Effector CD8-positive, alpha-beta T cell (primary cell): ENCODE measurements at places on chromosomes 2 and 18.
A peak's percentile ranks its signal among the peaks of the same experiment; 100 is the strongest.

DNA sequence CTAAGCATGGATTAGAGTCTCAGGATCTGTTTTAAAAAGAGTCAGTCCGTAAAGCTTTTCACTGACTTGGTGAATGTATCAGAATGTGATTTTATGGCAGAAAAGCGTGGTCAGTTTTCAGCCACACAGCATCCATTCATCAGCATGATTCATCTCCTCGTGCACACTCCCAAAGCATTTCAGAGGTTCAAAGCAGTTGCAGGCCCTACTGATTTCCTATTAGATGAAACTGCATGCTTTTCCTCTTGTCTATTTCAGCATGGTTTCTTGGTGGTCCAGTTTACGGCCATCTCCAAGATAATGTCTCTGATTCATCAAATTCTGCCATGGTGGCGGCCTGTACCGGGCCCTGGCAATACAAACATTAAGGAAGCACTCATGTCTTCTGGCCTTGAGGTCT, 4.8 kb upstream of the PARD6G start:
- no peak for DNase-seq

DNA sequence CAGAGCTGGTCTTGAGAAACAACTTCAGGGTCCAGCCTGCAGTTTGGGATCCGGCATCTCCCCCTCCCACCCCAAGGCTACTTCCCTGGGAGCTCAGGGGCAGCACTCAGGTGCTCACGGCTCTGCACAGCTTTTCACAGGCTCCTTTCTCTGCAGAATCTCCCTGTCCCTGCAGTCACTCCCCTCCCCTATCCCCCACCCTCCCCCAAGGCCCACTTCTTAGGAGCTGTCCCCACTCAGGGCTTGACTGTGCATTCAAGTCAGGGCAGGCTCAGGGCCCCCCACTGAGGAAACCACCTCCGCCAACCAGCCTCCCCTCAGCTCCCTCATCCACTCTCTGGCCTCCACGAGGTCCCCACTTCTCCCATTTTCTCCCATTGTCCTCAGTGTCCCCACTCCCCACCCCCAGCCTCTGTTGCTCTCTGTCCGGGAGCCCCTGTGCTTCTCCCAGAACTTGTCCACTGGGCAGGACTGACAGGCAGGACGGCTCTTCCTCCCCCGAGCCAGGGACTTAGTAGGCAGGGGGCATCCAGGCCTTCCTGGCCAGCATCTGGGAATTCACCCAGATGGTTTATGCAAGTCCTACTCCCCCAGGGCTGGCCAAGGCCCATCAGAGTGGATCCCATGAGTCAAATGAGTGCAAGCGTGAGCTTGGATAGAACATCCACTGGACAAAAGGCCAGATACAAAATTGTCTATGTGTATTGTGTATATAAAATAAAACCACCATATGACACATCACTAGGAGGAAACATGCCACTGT, 7.6 kb downstream of the NMUR1 start:
- DNase-seq, result no peak

GRCh38 chr18:78271790-78272189, 707.8 kb upstream of the SALL3 start:
- DNase-seq, result no peak

- peak; percentile 3 for DNase-seq
Measured at GRCh38 chr2:219684721-219685689, 57.6 kb downstream of the SLC4A3 start.

- DNase-seq, result no peak
Measured at GRCh38 chr2:216306868-216307267, 65.4 kb downstream of the MARCHF4 start.

DNA sequence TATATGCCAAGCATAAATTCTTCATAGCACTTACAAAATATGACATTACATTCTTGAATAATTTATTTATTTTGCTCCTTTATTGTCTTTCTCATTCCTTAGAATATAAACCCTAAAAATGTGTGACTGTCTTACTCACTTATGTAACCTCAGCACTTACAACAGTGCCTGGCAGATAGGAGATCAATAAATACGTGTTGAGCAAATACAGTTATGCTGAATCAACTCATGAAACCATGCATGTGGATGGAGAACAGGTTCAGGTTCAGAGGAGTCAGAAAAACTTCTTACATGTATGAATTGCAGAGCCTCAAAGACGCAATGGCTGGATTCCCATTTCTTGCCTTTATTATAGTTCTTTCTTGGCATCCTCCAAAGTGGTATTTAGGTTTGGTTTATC, 659.4 kb upstream of the CHAC2 start:
- DNase-seq, result no peak

DNA sequence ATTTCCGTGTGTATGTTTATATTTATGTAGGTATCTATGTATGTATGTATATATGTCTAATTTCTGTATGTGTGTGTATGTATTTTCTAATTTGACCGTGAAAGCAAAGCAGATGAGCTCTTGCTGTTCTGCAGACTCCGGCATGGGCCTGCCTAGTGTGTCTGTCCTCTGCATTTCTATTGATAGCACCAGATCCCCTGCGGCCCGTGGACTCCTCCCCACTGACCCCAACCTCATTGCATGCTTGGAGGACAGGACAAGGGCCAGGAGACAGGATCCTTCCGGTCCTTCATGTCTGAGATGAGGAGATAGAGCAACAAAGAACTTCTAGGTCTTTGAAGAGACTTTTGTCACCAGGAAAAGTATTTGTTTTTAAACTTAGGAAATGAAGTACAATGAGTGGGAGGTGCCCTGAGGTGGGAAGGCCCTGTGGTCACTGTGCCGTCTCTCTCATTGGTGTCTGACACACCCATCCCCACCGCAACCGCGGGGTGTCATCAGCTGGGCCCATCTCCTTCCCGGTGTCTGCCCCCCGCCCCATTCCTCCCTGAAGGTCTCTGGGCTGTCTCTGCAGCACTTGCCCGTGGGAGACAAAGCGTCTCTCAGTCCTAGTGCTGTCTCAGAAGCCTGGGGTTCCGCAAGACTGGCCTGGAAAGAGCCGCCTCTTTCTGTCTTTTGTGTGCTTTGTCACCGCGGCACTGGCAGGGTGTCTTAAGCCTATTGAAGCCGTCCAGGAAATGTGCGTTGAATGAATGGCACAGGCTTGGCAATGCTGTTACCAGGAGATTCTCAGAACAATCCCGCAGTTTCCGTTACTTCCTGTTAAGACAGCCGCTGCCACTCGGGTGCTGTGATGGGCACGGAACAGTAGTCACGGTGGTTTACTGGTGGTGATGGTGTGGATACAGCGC, 216.4 kb downstream of the AGAP1 start:
- DNase-seq, result no peak

DNA sequence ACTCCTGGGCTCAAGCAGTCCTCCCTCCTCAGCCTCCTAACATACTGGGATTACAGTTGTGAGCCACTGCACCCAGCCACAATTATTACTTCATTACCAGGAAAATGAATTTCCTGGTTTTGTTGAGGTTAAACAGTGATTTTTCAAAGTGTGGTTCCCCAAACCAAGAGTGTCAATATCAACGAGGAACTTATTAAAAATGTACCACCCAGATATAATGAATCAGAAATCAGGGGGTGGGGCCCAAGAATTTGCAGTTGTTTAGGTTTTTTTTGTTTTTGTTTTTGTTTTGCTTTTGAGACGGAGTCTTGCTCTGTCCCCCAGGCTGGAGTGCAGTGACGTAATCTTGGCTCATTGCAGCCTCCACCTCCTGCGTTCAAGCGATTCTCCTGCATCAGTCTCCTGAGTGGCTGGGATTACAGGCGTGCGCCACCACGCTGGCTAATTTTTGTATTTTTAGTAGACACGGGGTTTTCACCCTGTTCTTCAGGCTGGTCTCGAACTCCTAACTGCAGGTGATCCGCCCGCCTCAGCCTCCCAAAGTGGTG, 94.1 kb downstream of the WDSUB1 start:
- DNase-seq, result no peak

GRCh38 chr2:199495147-199495546, 37.4 kb upstream of the SATB2 start:
- no peak for DNase-seq

DNA sequence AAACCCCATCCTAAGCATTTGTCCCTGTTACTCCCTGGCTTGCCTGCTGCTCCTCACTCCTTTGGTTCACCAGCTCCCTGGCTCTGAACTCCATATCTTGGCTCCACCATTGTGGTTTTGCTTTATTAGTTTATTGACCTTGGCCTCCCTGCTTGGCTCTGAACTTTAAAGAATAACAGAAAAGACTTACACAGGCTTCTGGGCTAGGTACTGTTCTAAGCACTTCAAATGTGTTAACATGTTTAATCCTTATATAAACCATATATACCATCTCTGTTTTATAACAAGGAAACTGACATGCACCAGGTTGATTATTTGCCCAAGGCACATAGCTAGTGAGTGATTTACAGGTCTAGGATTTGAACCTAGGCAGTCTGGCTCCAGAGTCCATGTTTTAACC, 149.7 kb upstream of the CAPN13 start:
- no peak for DNase-seq

- no peak for DNase-seq
Measured at GRCh38 chr2:239372835-239373234, 28.0 kb downstream of the HDAC4 start.

- peak; percentile 17 for DNase-seq
Measured at GRCh38 chr2:86368161-86368824, 30.9 kb upstream of the REEP1 start.

DNA sequence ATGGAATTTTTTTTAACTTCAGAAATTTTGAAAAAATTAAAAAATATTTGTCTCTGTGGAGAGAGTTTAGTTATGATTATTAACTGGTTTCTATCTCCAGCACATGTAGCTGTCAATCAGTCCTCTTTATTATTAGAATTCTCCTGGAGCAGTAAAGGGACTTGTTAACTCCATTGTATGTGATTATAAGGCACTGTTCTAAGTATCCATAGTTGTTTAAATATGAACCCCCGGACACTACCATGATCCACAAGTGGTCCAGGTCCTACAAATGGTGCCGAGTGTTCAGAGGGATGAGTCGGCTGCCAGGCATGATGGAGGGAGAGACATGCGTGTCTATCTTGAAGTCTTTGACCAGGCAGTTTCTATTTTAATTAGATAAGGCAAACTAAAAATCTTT, 492 bp downstream of the CHRNA1 start:
- DNase-seq, result no peak

- no peak for DNase-seq
Measured at GRCh38 chr18:46883180-46883579, 34.1 kb downstream of the PIAS2 start.

DNA sequence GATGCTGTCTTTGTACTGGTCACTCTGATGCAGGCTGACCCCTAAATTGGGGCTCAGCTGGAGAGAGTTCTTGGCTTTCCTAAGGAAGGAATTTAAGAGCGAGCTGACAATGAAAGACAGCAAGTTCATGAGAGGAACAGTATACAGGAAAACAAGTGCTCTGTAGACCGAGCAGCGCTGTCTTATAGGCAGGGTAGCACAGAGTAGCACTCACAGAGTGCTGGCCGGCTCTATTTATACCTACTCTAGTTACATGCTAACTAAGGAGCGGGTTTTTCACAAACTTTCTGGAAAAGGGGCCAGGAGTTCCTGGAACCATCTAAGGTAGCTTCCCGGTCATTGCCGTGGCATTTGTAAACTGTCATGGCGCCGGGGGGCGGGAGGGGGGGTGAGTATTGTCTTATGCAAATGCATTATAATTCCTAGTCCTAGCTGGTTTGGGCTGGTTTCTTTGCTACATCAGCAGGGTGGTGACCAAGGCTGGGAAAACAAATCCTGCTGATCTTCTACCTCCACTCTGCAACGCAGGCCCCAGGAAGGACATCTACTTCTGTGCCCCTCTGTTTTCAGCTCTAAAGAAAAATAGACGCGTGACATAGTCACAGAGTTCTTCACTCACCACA, 31.6 kb upstream of the MAP3K20 start:
- no peak for DNase-seq
